ENCODE measurements at places on chromosomes 3 and 15.

DNA sequence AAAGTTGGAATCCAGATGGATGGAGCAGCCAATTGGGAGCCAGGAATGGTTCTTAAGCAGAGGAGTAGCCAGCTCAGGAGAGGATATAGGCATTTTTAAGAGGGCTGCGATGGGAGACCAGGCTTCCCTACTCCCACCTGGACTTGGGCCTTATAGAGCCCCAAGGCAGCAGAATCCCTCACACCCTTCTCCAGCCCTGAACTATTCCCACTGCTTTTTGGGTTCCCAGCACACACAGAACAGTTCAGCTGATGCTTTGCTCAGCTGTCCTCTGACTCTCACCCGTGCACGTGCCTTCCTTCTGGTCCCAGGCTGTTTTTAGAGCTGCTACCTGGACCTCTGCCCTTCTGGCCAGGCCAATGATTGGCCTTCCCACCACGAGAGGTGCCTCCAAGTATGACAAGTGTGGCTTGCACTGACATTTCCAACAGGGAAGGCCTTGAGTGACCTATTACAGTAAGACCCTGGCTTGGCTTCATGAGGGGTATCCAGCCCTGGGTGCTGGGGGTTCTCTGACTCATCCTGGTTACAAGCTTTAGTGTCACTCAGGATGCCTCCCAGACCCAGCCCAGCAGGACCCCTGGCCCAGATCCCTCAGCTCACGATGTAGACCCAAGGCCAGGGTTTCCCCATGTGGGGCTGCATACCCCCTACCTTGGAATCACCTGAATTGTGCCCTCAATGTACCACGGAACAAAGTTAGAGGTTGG, 25.2 kb downstream of the NOX5 start:
- DNase-seq: no peak

- no peak for DNase-seq
Observed at GRCh38 chr3:16978921-16979271, 94.1 kb downstream of the PLCL2 start.

- no peak for DNase-seq
Observed at GRCh38 chr15:90047956-90048575, 46.9 kb downstream of the ZNF710 start.

GRCh38 chr15:31156808-31157207, 55.3 kb upstream of the TRPM1 start:
- DNase-seq: no peak

DNA sequence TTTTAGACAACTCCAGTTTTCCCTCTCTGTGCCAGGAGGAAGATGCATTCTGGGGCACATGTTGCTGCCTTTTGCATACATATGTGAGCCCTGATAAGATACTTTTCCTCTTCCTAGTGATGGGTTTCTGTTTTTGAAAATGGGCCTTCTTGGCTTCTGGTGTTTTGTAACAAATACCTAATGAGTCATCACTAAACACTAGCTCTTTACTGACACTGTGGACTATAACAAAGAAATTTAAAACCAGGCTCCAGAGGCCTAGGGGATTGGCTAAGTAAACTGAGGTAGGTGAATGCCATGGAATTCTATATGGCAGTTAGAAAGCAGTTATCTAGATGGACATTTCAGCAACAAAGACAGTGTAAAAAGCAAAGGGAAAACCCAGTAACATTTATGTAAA, 93.4 kb upstream of the NR2E3 start:
- DNase-seq: no peak

DNA sequence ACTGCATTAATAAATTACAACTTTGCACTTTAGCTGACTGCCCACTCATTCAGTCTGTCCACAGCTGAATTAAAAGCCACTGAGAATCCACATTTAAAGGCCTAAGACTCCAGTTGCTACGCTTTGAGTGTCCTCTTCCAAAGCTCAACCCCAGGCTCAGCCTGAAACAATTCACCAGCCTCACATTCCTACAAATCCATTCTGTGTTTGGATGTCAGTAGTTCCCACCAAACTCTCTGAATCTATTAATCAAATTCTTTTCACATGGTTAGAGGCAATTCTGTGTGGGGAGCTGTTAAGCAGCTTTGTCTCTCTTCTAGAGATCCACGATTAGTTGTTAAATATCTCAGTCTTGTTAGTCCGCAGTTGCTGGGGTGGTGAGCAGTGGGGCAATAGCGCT, 116.8 kb upstream of the UBE2E2 start:
- no peak for DNase-seq

- DNase-seq: no peak
Observed at GRCh38 chr3:197936819-197937384, 13.1 kb upstream of the RPL35A start.

GRCh38 chr3:179464323-179465092, 13.2 kb upstream of the GNB4 start:
- DNase-seq: no peak

DNA sequence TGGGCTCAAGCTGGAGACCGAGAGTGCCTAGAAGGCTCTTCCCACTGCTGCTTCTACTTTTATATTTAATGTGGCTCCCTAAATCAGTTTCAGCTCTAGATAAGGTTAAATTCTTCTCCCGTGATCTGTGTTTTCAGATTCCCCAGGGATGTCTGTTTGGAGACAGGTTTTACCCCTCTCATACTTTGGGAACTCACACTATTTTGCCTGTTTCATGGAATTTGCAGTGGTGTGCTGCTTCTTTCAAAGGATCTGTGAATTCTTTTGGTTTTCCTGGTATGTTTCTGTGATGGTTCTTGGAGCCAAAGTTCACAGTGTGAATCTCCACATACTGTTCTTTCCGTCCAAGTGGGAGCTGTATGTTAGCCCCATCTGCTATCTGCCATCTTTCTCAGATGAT, 238.3 kb upstream of the SLITRK3 start:
- DNase-seq: no peak

GRCh38 chr15:51677452-51677851, 3.9 kb upstream of the SCG3 start:
- DNase-seq: no peak

GRCh38 chr3:138578141-138578540, 15.9 kb downstream of the CEP70 start:
- DNase-seq: no peak

GRCh38 chr3:72157748-72158638, 373.0 kb upstream of the PROK2 start:
- DNase-seq: no peak

DNA sequence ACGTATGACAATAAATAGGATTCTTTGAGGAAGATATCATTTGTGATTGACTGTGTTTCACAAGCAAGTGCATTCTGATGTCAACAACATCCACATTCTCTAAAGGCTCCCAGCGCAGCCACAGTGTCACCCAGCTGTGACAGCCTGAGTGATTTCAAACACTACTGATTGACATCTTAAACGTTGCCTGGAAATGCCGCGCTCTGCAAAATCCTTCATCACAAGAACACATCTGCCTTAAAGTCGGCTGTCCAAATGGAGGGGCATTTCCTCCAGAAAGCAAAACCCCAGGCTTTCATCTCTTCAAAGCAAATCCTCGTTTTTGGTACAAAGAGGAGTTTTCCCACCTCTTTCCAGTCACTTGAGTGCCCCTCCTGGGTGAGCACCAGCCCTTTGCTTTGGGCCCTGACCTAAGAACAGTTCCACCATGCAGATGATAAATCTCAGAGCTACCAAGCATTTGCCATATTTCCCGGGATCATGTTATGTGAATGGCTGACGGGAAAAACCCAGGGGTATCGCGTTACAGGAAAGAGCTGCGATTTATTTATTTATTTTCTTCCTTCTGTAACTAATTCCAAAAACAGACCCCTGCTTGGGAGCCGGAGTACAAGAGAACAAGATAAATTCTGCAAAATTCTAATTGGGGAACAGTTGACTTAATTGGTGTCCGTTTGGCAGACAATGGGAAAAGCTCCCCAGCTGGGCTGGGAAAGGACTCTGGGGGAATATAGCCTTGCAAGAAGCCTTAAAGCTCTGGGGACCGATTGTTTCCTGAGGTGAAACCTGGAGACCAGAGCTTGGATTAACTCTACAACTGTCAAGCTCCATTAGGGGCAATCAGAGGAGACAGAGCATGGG, 703.8 kb upstream of the NR2F2 start:
- no peak for DNase-seq

- DNase-seq: no peak
Observed at GRCh38 chr3:132145833-132146232, 111.0 kb upstream of the CPNE4 start.

DNA sequence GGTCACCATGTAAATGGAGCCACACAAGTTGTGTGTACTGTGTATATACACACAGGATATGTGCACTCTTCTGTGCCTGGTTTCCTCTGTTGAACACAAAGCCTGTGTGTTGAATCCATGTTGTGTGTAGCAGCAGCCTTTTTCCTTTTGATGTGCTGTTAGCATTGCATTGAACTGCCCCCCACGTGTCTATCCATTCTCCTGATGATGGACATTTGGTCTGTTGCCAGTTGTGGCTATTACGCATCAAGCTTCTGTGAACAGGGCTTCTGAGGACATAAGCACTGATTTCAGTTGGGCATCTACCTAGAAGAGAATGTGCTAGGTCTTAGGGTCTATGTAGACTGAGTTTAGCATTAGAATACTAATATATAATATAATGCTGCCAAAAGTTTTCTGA, 77.4 kb downstream of the LSM3 start:
- DNase-seq: no peak

- no peak for DNase-seq
Observed at GRCh38 chr3:197428117-197428801, 127.5 kb downstream of the BDH1 start.

DNA sequence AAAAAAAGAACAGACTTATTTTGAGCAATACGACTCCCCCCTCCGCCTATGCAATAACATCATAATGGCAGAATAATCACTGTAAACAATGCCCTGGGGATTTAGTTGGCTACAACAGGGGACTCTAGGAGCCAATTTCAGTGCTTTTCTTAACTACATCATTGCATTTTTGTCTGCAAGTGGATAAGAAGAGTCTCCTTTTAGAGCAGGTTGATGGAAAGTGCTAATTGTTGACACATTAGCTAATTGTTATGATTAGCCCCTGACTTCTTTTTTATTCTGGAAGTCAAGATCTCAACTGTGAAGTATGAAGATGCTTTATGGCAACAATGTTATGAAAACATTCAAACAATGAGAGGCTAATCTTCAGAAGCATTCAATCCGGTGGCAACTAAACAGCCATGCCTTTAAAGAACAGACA, 121.2 kb downstream of the MECOM start:
- DNase-seq: no peak

DNA sequence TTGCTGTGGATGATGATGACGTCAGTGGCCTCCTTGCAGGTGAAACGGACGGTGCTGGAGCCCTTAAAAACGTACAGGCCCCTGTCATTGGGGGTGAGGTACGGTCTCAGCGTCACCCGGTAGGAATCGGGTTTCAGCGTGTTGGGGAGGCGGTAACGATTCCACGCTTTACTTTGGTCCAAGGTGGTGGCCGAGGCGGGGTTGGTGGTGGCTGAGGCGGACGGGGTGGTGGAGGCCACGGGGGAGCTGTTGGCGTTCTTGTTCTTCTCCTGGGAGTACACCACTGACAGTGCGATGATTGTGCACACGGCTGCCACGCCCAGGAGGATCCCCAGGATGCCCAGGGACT, 8.5 kb downstream of the ANPEP start:
- DNase-seq: no peak

DNA sequence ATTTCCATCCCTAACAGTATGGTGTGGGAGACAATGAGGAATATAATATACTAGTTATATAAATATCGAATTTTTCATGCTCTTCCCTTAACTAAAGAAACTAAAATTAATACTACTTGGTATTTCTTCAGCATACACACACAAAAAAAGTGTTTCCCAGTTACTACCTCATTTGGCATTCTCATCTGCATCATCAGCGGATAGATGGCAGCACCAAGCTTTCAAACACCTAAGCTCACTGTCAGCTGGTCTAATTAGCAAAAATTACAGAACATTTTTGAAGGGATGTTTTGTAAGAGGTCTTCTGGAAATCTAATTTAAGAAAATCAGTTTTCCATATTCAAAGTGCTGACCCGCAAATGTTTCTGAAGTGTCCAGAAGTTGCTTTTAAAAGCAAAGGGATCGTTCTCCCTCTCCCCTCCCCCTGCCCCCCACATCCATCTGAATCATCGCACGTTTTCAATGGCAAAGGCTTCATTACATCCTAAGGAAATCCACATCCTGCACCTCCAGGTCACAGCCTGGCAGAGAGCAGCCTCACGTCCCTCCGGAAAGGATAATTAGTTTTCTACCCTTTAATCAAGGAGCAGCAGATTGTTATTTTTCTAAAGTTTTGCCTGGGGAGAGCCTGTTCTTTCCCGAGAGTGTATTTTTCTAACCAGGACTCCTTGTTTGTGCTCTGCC, 86.1 kb upstream of the SPATA12 start:
- no peak for DNase-seq

GRCh38 chr15:83430441-83430840, 16.7 kb upstream of the SH3GL3 start:
- no peak for DNase-seq

GRCh38 chr3:98692787-98693473, 70.2 kb upstream of the ST3GAL6 start:
- DNase-seq: no peak

DNA sequence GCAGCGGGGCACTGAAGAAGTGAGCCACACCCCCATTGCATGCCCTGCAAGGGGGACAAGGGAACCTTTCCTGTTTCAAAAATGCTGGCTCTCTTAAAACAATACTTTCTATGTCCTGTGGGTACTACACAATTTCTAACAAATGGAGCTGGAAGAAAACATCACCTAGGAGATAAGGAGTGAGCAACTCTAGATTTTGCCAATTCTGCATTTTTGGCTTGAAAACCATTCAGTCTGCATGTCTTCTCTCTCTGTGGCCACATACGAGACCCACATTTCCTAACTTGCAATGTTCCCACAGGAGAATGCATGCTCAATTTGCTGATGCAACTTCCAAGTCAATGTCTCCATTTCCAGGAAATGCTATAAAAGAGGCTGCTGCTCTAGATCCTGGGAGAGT, 662.0 kb downstream of the SQOR start:
- DNase-seq: no peak

DNA sequence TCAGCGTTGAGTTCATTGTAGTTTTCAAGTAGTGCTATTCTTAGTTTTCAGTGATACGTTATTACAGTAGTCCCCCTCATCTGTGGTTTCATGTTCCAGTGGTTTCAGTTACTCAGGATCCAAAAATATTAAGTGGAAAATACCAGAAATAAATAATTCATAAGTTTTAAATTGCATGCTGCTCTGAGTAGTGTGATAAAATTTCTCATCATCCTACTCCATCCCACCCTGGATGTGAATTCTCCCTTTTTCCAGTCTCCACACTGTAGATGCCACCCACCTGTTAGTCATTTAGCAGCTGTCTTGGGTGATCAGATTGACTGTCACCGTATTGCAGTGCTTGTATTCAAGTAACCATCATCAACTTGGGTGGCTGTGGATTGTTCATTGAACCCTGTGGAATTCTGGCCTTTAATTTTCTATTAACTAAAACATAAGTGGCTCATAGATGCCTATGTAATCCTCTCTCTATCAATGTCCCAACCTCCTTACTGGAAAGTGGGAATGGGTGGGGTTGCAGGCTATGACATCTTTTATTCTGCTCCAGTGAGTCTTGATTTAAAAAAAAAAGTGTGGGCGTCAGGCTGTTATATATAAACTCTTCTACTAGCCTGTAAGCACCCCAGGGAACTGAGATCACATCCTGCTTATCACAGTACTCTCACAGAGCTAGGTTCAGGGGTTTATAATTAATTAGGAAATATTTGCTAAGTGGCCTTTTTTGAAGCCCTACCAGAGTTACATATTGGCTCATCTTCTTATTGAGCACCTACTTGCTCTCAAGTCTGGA, 97.5 kb downstream of the CFAP20DC start:
- no peak for DNase-seq
